ENCODE measurements at places on chromosomes 1 and 21.

DNA sequence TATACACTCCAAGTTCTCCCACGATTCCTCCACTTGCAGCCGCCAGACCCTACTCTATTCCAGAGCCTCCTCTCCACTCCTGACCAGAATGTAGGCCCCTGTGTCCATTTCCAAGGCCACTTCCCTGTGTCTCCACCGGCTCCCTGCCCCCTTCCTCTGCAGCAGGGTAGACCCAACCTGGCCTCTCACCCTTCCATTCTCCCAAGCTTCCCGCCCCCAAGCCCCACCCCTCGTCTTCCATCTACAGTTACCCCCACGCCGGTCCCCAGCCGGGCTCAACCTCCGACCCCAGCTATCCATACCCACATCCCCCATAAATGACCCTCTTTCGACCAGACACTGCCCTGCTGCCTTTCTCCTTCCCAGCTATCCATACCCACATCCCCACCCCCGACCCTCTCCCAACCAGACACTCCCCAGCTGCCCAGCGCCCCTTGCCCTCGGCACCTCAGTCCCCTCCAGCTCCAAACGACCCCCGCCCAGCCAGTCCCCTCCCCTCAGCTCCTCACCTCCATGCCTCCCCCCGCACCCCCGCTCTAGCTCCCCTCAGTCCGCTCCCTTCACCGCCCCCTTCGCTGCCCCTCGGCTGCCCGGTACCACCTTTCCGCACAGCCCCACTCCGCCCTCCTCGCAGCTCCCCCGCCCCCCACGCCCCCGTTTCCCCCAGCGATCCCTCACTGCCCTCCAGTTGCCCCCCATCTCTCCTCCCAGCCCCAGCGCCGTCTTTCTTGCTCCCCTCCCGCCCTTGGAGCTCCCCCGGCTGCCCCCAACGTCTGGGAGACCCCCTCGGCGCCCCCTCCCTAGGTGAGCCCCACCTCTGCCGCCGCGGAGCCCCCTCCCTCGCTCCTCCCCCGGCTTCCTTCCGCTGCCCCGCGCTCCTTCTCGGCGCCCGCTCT, 670 bp downstream of the RAB3B start:
- no peak for DNase-seq

- DNase-seq, result no peak
Measured at GRCh38 chr1:233364695-233365539, 37.4 kb downstream of the MAP3K21 start.

GRCh38 chr1:93784538-93784937, 94.5 kb downstream of the DNTTIP2 start:
- DNase-seq, result no peak

- DNase-seq, result no peak
Measured at GRCh38 chr1:166920561-166921475, 44.8 kb upstream of the TADA1 start.

- DNase-seq, result no peak
Measured at GRCh38 chr1:110083061-110083865, 12.8 kb upstream of the ALX3 start.

- DNase-seq, result no peak
Measured at GRCh38 chr1:32893198-32894018, 7.1 kb downstream of the HPCA start.

GRCh38 chr1:233433436-233434210, 106.1 kb downstream of the MAP3K21 start:
- no peak for DNase-seq

GRCh38 chr1:207173396-207173795, 69.4 kb downstream of the C4BPA start:
- DNase-seq, result no peak

DNA sequence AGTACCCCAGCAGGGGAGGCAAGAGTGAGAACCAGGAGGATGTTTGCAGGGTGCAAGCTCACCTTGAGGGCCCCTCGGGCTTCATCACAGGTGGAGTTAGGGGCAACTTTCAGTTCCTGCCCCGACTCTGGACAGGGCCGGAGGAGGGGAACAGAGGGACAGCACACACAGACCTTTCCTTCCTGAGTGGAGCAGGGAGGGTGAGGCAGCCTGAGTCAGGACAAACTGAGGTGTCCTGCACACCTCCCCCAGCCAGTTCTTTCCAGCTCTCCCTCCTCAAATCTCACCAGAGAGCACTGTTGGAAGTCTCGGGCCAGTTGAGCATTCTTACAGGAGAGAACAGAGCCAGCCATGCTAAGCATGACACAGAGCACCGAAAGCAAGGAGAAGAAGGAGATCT, 1.5 kb downstream of the ENTREP3 start:
- DNase-seq, result no peak

GRCh38 chr1:6531996-6532395, 22.3 kb downstream of the NOL9 start:
- DNase-seq, result no peak

DNA sequence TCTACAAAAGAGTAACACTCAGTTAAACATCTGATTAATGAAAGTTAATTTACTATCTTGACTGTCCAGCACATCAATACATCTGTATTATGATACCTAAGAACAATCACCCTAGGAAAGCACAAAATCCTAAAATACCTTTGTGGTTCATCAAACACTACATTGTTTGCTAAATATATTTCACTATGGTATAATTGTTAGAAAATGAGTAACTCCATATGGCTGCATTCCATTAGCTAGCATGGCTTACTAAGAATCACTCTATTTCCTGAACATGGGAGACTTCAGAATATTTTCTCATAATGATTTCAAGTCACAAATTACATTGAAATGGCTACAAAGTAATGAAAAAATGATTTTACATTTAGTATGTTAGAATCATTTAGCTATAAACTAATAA, 12.5 kb downstream of the TRMT1L start:
- DNase-seq, result no peak

GRCh38 chr1:209823143-209824041, 4.4 kb upstream of the UTP25 start:
- no peak for DNase-seq

GRCh38 chr1:210796421-210796820, 337.5 kb downstream of the KCNH1 start:
- DNase-seq, result no peak

DNA sequence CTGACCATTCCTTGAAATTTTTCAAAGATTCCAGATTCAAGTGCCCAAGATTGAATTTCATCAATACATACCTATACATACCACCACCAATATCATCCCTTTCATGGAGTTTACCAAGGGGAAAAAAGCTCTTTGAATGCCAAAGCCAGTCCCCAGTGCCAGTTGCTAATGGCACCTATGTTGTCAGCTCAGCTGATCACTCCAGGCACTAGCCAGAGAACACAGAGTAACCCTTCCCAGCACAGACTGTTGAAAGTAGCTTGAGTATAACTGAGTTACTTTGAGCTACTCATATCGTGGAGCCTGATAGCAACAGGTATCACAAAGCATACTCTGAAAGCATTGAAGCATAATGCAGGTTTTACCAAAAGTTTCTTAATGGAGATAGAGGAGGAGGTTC, 133.9 kb upstream of the NFIA start:
- DNase-seq, result no peak

DNA sequence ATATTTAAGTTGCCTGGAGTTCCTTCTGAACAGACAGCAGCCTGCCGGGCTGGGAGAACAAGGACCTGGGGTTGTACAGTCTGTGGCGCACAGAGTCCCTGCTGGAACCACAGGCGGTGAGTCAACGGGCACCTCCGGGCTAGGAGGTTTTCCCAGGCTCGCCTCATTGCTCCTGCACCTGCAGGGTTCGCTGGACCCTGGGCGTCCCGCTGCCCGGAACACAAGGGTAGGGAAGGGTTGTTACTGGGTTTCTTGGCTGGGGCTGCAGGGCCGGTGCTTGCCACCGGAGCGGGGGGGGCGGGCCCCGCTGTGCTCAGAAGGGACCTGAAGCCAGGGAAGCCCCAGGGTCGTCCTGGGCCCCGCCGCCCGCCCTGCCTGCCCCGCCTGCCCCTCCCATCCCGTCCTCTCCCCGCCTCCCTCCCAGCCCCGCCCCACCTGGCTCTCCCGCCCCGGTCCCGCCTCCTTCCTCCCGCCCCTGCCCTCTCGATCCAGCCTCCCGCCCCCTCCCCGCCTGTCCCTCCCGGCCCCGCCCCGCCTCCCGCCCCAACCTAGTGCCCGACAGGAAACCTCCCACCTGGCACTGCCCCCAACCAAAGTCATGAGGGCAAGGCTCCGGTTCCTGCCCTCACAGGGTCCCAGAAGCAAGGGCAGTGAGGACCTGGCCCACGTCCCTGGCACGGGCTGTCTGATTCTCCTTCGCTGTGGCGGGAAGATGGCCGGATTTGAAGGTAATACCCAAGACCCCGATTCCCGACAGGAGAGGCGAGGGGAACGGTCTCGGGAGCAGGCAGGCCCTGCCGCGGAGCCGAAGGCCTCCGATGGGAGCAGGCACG, 6.8 kb downstream of the JMJD4 start:
- DNase-seq, result peak; percentile 39

- no peak for DNase-seq
Measured at GRCh38 chr1:186102547-186103148, 272.4 kb downstream of the TPR start.

DNA sequence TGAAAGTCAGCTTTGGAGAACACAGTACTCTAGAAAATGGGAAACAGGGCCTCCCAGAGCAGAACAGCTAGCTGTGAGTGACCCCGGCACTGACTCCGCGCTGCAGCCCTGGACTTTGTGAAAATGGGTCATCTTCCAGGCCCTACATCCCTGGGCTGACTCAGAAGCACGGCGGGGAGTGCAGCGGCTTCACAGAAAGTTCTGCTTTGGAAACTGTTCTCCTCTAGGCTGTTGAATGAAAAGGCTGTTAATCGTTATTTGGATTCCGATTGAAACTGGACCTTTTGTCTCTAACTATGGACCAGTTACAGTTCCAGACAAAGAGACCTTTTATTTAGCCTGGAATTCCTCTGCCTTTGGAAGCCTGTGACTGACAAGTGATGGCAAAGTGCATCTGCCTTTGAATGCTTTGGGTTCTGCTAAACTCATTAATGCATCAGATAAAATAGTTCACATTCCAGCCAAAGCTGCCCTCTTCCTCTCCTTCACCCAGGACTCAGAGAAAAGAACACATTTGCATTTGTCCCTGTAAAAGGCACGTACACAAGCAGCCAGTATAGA, 144.9 kb upstream of the HOOK1 start:
- DNase-seq, result no peak
